ENCODE measurements at places on chromosomes 1 and 21. TPM values are rescaled to one million over a fixed set of nuclear protein-coding genes. Genes with fewer than 3 reads are reported as not detected.

- H3K4me1 ChIP-seq = no peaks in the 10 kb centered on the region
- H3K27me3 ChIP-seq = peaks cover 5% of the 10 kb centered on the region
- no peaks in the 10 kb centered on the region for H3K36me3 ChIP-seq
- no peak for DNase-seq
- H3K4me3 ChIP-seq = no peak overlapping the region
Measured at GRCh38 chr21:39131791-39132190, 51.5 kb downstream of the PSMG1 start.

GRCh38 chr1:68173936-68174737 lies 58.2 kb downstream of the WLS start:
- no peaks in the 10 kb centered on the region for H3K4me1 ChIP-seq
- H3K27ac ChIP-seq = no peak overlapping the region
- H3K27me3 ChIP-seq = peaks cover 2% of the 10 kb centered on the region
- DNase-seq = no peak
- no peaks in the 10 kb centered on the region for H3K36me3 ChIP-seq
- no peak overlapping the region for H3K4me3 ChIP-seq

DNA sequence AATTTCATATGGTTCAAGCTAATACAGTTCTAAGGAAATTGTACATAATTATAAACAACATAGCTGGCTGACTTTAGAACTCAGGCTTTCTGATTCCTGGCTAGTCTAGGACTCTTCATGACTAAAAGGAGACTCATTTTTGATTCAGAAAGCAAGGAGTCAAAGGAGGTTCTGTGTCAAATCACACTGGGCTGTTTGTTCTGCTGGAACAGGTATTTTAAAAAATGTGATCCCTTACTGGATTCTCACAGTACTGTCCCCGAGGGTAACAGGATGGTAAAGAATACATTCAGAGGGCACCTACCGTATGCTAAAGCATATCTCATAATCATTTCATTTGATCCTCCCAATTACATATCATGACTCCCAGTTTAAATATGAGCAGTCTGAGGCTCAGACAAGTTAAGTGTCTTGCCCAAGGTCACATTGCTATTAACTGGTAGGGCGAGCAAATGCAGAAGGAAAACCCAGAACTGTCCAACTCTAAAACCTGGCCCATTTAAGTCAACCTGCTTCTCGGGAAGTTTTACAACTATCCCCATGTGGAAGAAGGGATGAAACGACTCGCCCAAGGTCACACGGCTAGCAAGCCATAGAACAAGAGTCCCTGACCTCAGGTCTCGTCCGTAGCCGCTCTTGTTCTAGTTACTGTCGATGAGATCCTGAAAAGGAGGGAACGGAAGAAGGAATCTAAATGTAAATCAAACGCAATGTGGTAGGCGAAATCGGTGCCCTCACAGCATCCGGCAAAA lies 675 bp downstream of the MYSM1 start:
- H3K36me3 ChIP-seq = peaks cover 9% of the 10 kb centered on the region
- H3K27ac ChIP-seq = peak overlapping the region; percentile 82
- no peak for DNase-seq
- no peaks in the 10 kb centered on the region for H3K27me3 ChIP-seq

The URB1 gene
- 15.0 TPM for total RNA-seq

The RUNX3 gene
- 146 TPM for total RNA-seq

DNA sequence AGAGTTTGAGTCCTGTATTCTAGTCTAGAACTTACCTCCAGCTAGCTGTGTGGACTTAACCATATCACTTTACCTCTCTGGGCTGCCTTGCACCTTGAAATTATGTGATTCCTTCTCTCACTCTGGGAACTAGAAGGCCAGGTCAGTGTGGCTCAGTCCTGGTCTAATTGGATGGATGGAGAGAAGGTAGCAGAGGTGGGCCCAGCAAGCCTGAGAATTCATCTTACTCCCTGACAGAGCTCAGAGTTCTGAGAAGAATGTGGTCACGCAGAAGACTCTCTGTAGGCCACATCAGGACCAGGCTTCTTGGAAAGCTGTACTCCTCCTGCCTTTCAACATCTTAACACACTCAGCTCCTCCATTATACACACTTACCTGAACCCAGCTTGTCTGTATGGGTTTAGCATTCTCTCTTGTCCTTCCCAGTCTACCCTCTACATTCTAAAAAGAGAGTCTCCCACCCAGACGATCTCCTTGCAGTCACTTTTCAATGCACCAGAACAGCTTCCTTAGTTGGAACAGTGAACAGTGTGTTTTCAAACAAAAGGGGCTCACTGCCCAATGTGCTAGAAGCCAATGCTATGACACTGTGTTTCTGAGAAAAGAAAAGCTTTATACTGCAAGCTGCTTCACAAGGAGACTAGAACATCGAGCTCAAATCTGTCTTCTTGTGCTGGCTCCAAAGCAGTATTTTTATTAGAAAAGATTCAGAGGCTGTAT lies 60.5 kb downstream of the CAPN9 start:
- H3K4me3 ChIP-seq = no peak overlapping the region
- H3K4me1 ChIP-seq = no peaks in the 10 kb centered on the region
- H3K27ac ChIP-seq = no peak overlapping the region

GRCh38 chr1:155083865-155084721 lies 5.5 kb downstream of the EFNA3 start:
- H3K27ac ChIP-seq = no peak overlapping the region
- H3K27me3 ChIP-seq = peaks cover 2% of the 10 kb centered on the region
- no peaks in the 10 kb centered on the region for H3K36me3 ChIP-seq
- peaks cover 49% of the 10 kb centered on the region for H3K4me1 ChIP-seq
- no peak for DNase-seq

DNA sequence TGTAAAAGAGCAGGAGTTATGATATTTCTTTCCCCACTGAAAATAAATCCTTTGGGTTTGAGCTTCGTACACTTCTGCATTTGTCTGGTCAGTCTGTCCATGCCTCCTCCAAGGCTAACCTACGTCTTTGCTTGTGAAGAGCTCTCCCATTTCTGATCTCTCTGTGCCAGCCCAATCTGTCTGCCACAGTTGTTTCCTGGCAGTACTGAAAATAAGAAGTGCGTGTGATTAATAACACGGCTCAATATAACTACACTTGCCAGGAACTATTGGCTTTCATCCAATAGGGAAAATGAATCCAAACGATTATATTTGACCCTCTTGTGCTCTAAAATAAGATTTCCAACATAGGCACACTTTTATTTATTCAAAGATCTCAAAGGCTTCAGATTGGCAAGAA lies 19.2 kb upstream of the COL24A1 start:
- no peaks in the 10 kb centered on the region for H3K27me3 ChIP-seq
- H3K4me1 ChIP-seq = no peaks in the 10 kb centered on the region
- no peak for DNase-seq
- no peak overlapping the region for H3K4me3 ChIP-seq
- no peak overlapping the region for H3K27ac ChIP-seq

- no peak overlapping the region for H3K27ac ChIP-seq
- DNase-seq = no peak
- no peak overlapping the region for H3K4me3 ChIP-seq
- H3K36me3 ChIP-seq = no peaks in the 10 kb centered on the region
Measured at GRCh38 chr1:167293057-167293456, 72.4 kb downstream of the POU2F1 start.

- no peaks in the 10 kb centered on the region for H3K36me3 ChIP-seq
- H3K4me1 ChIP-seq = peaks cover 23% of the 10 kb centered on the region
- H3K27me3 ChIP-seq = peaks cover 3% of the 10 kb centered on the region
- peak overlapping the region; percentile 30 for H3K27ac ChIP-seq
- peak; percentile 58 for DNase-seq
Measured at GRCh38 chr1:149879556-149879955, 19.8 kb upstream of the BOLA1 start.

The TNNI3K gene
- total RNA-seq = not detected

DNA sequence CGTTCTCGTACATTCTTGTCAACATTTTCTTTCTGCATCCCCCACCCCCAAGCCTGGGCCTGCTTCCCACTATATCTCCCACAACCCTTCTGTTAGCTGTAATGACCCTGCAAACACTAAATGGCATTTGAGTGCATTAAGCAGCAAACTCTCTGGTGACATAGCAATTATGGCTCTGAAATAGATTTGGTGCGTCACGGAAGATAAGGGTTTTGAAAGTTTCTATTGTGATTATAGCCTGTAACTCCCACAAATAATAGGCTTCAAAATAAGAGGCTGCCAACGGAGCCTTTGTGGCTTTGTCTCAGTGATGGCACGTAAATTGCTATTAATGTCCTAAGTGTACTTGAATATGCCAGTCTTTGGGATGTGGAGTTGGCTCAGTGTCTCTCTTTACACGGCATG lies 277.6 kb downstream of the PBX1 start:
- no peak overlapping the region for H3K27ac ChIP-seq
- no peak overlapping the region for H3K4me3 ChIP-seq
- no peak for DNase-seq
- no peaks in the 10 kb centered on the region for H3K4me1 ChIP-seq
- no peaks in the 10 kb centered on the region for H3K27me3 ChIP-seq

GRCh38 chr1:182684116-182684828 lies at the start of gene RGS8:
Gene RGS8, minus strand, starts transcription at chr1:182684587. Its CDS starts 14,938 bp downstream, at chr1:182669649.
- H3K27ac ChIP-seq = no peak within 1 kb of the TSS
- no peaks in the 10 kb centered on the region for H3K4me1 ChIP-seq
- peaks cover 6% of the 10 kb centered on the region for H3K27me3 ChIP-seq

- DNase-seq = no peak
- no peaks in the 10 kb centered on the region for H3K4me1 ChIP-seq
- H3K4me3 ChIP-seq = no peak overlapping the region
- no peaks in the 10 kb centered on the region for H3K27me3 ChIP-seq
- H3K36me3 ChIP-seq = no peaks in the 10 kb centered on the region
Measured at GRCh38 chr1:41941381-41941780, 22.7 kb upstream of the HIVEP3 start.

DNA sequence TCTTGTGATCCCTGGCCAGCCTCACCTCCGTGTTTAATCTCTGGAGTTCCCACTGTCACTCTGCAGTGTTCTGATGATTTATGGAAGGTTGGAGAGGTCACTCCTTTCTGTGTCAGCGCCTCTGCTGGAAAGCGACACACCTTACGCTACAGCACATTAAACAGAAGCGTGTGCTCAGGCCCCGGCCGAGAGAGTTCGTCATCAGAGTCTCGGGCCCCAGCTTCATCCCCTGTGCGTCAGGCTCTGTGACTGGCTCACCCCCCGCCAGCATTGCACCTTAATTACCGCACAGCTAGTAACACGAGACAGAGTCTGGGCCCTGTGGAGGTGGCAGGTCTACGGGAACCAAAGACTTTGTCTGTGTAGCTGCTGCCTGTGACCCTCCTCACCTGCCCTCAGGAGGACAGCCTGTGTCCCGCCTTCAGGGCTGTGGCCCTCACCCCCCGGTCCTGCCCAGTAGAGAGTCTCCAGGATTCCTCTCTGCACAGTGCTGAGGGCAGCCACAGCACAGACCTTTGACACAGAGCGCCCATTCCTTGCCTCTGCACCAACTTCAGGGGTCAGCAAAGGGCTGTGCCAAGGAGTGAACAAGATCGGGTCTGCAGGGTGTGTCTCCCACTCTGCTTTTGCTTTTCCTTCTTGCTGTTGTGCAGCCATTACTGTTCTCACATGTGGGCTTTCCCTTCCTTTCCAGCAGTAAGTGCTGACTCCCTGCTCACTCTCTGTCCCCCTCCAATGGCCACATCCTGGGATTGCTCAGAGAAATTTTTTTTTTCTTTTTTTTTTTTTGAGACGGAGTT lies 157.6 kb downstream of the PGBD5 start:
- peaks cover 9% of the 10 kb centered on the region for H3K4me1 ChIP-seq
- no peak overlapping the region for H3K4me3 ChIP-seq
- DNase-seq = no peak
- no peaks in the 10 kb centered on the region for H3K27me3 ChIP-seq
- no peak overlapping the region for H3K27ac ChIP-seq

The ACBD6 gene
- 58.5 TPM for total RNA-seq

- H3K36me3 ChIP-seq = no peaks in the 10 kb centered on the region
- H3K27me3 ChIP-seq = no peaks in the 10 kb centered on the region
- H3K4me3 ChIP-seq = no peak overlapping the region
- no peak for DNase-seq
- peaks cover 25% of the 10 kb centered on the region for H3K4me1 ChIP-seq
Measured at GRCh38 chr1:89291276-89291675, 18.6 kb upstream of the GBP5 start.

Data from T-cell (primary cell).